K562 (cell line): ENCODE measurements at places on chromosomes 2 and 18. TPM values are rescaled to one million over a fixed set of nuclear protein-coding genes. Genes with fewer than 3 reads are reported as not detected.
A peak's percentile ranks its signal among the peaks of the same experiment; 100 is the strongest.

DNA sequence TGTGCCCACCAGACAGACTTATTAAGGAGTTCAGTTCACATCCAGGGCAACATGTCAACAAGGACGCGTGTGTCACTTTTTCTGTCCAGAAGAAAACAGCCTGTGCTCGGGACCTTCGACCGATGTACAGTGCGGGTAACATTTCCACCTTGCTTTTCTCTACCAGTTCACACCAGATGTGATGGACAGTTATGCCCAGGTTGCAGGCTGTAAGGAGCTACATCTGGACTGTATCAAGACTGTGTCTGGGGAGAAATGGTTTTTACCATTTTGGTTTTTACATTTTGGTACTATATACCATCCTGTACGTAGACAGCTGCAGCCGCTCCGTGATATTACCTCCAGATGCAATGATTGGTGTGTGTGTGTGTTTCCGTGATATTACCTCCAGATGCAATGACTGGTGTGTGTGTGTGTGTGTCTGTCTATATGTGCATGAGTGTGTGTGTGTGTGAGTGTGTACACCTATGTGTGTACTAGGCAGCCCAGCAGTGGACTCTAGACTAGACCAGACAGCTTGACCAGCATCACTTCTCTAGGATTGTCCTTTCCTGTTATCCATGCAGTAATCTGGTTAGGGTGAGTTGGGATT lies 118.0 kb downstream of the COL6A3 start:
- no peaks in the 10 kb centered on the region for H3K27me3 ChIP-seq
- no peak for DNase-seq

- no peaks in the 10 kb centered on the region for H3K36me3 ChIP-seq
- DNase-seq, result no peak
- H3K27me3 ChIP-seq, result no peaks in the 10 kb centered on the region
- no peak overlapping the region for H3K4me3 ChIP-seq
- no peak overlapping the region for H3K27ac ChIP-seq
Observed at GRCh38 chr2:134155134-134155533, 98.7 kb upstream of the MGAT5 start.

Gene ATP6V1C2
- total RNA-seq, result 0.09 TPM in 1 of 2 replicates, not detected in the other

Gene FKBP1B
- total RNA-seq, result 1.6 and 2.4 TPM in 2 replicates

GRCh38 chr2:2326068-2327040 lies 4.7 kb downstream of the MYT1L start:
- DNase-seq, result no peak
- H3K4me1 ChIP-seq, result no peaks in the 10 kb centered on the region
- no peak overlapping the region for H3K27ac ChIP-seq
- no peak overlapping the region for H3K4me3 ChIP-seq

Gene TWIST2
- not detected in 2 replicates for total RNA-seq

- DNase-seq, result no peak
- no peak overlapping the region for H3K27ac ChIP-seq
- no peak overlapping the region for H3K4me3 ChIP-seq
- H3K36me3 ChIP-seq, result no peaks in the 10 kb centered on the region
Observed at GRCh38 chr2:216317831-216318520, 54.3 kb downstream of the MARCHF4 start.

Gene RESP18
- not detected in 2 replicates for total RNA-seq

GRCh38 chr18:11119959-11120587 lies 29.3 kb downstream of the PIEZO2 start:
- no peak for DNase-seq
- H3K4me1 ChIP-seq, result no peaks in the 10 kb centered on the region
- H3K4me3 ChIP-seq, result no peak overlapping the region
- no peaks in the 10 kb centered on the region for H3K27me3 ChIP-seq

GRCh38 chr2:181977661-181978350 lies 7.8 kb upstream of the PPP1R1C start:
- no peak overlapping the region for H3K27ac ChIP-seq
- no peak overlapping the region for H3K4me3 ChIP-seq
- H3K4me1 ChIP-seq, result no peaks in the 10 kb centered on the region
- H3K27me3 ChIP-seq, result no peaks in the 10 kb centered on the region
- H3K36me3 ChIP-seq, result no peaks in the 10 kb centered on the region

DNA sequence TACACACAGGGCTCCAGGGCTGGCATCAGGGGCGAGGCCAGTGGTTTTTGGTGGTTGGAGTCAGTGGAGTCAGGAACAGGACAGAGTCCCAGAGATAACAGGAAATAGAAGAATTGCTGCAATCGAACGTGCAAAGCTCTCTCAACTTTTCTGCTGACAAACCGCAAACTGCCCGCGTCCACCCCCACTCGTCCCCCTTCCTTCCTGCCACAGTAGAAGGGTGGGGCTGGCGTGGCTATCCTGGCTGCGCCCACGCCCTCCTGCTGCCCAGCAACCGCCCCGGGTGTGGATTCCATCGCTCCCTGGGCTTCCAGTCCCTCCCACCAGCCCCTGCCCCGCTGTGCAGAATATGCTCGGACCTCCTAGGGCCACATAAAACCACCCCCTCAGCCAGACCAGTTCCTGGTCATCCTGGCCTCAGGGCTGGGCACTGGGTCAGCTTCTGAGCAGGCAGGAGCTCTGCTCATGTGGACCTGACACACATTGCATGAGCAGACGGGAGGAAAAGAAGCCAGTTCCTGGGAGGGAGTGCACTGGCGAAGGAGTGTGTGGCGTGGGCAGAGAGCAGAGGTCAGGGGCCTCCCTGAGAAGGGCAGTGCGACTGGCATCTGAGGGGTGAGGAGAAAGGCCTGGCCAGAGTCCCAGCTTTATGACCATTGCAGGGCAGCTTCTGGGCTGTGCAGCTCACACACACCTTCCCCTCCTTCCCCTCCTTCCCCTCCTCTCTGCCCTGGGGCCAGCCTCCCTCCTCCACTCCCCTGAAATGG lies 85.4 kb upstream of the ATG16L1 start:
- peaks cover 30% of the 10 kb centered on the region for H3K4me1 ChIP-seq
- H3K4me3 ChIP-seq, result no peak overlapping the region
- no peaks in the 10 kb centered on the region for H3K36me3 ChIP-seq
- H3K27ac ChIP-seq, result peak overlapping the region; percentile 60
- no peaks in the 10 kb centered on the region for H3K27me3 ChIP-seq
- peak; percentile 84 for DNase-seq

DNA sequence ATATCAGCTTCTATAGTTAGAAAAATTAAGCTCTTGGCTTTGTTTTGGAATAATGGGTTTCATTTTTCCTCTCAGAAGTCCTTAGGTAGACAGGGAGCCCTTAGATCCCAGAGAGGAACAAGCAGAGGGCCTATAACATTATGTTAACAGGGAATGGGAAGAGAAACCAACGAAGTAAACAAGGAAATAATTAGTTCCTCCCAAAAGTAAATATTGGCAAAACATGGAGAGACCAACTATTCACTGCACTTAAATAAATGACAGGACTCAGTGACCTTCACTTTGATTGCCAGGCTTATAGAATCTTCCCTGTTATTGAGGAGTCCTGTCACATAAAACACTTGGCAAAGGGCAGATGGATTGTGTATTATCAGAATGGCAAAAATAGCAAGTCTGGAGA lies 5.3 kb downstream of the CRIM1 start:
- no peak overlapping the region for H3K4me3 ChIP-seq
- H3K27me3 ChIP-seq, result peaks cover 18% of the 10 kb centered on the region
- no peak for DNase-seq
- H3K4me1 ChIP-seq, result no peaks in the 10 kb centered on the region
- no peak overlapping the region for H3K27ac ChIP-seq
- no peaks in the 10 kb centered on the region for H3K36me3 ChIP-seq

Gene CIB4
- not detected in 2 replicates for total RNA-seq
